ENCODE measurements at places on chromosomes 4 and X.

DNA sequence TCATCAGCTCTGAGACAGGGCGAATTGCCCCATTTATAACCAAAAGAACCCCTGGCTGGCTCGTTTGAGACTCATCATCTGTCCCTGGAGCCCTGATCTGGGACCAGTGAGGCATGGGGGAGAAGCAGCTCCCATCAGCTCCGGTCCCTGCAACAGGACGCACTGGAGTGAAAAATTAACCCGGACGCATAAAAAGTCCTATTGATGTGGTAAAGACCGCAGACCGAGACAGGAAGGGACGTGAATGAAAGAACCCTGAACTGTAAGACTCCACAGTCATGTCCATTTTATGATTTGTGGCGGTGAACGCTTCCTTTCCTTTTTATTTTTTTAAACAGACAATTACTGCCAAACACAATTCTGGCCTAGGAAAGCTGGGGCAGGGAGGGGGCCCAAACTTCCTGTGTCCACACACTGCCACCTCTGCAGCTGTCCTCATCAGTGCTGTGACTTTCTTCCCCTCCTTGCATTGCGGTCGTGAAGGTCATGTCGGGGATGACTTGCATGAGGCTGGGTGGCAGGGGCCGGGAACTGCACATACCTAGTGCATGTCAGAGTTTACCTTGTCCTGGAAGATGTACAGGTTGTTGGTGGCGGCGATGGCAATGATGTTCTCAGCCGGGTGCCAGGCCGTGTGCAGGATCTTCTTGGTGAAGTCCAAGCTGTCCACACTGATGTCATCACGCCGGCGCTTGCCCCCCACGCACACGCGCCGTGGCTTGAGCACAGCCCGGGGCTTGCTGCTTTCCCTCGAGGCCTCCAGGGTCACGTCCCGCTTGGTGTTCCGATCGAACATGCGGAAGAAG is 53.3 kb downstream of the WFS1 start:
- DNase-seq, result no peak

GRCh38 chr4:141330616-141331015 is 109.9 kb downstream of the ZNF330 start:
- no peak for DNase-seq

DNA sequence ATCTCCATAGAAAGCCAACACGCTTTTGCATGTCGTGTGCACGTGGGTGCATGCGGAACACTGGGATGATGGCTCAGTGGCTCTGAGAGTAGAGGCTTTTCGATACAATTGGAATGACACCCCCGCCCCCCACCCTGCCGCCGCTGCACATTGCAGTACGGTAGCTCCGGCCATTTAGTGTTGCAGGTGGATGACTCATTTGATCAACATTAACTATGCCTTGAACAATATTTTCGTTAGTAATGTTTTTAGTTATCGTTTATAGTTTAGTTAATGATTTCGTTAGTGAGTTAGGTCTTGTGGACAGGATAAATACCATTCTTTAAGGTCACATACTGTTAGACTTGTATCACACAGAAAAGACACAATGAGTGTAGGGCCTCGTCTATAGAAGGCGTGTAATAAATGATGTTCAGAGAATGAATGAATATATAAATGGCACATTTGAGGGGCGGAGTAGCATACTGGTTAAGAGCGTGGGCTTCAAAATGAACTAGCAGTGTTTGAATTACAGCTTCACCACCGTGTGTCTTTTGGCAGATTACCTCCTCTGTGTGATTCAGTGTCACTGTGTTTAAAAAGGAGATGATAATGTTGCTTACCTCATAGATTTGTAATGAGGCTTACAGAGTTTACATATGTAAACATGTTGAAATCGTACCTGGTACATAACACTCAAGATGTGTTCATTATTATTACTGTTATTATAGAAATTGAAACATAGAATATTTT is 67.2 kb upstream of the TENM3 start:
- no peak for DNase-seq

DNA sequence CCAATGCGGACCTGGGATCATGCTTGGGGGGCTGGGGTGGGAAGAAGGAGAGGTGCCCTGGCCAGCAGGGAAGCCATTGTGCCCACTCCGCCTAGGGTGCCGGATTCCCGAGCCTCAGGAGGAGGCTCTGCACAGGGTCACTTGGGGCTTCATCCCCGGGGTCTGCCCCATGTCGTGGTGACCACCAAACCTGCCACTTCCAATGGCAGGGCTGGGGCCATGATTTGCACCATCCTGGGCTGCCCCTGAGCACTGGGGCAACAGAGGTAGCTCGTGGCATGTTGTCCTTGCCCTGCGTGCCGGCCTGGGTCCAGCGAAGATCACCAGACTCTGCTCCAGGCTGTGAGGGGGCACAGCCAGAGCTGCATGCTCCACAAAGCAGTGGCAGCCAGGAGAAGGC is 71.4 kb upstream of the DCAF12L2 start:
- DNase-seq, result no peak

DNA sequence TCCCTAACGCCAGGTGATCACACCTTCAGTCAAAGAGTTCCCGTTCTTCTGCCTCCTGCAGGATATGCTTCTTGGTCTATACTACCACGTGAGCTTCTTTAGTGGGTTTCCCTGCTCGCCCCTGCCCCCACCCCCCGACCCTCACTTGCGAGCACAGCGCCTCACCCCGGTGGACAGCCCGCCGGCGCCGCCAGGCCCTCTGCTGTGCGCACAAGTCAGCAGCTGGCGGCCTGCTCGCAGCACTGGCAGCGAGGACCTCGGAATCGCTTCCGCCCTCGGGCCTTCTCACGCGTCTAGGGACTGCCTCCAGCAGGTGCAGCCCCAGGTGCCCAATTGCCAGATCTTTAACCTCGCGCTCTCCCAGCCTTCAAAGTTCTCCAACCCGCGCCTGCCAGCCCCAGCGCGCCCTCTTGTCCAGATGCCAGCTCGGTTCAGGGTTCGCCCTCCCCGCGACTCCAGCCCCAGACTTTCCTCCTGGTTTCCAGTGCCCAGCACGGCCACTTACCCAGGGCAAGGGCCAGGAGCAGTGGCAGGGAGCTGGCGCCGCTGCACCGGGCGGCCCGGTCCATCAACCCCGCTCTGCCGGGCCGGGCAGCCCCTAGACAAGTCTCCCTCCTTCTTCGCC is 454 bp downstream of the BTC start:
- no peak for DNase-seq

DNA sequence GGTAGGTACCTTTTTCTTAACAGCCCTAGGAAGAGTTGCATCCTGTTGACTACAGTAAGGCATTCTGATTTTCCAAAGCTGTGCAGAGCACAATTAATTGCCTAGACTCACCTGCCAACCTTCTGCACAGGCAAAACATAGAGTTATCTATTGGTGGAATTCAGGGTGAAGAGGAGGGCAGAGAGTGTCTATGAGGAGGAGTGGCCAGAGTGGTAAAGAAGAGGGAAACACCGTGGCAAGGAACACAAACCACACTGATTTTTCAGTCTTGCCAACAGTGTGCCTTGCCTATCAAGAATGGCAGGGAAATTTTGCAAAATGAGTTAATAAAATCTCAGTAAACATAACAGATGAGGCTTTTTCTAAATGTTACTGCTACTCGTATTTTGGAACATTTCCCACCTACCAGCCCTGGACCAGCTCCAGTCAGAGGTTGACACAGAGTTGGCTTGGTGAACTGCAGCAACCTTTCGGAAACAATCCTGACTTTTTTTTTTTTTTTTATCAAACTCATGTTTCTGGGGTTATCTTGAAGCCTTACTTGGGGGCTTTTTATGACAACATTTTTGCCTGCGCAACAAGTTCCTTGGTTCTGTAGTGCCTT is 67.9 kb upstream of the CAPN6 start:
- DNase-seq, result no peak

DNA sequence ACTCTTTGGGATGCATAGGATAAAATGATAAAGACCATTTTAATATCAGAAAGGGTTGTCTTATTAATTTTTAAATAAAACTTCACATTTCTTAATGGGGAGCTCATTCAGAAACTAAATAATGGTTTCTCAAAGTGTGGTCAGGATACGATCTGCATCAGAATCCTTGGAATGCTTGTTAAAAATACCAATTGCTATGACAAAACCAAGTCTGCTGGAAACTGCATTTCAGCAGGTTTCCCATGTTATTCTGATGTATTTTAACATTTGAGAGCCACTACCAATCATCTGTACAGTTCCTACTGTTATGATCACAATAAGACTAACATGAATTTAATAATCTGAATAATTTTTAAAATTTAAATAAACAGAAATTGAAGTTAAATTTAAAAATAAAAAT is 115.1 kb downstream of the SOWAHB start:
- no peak for DNase-seq

Data from effector CD4-positive, alpha-beta T cell (primary cell).